ENCODE measurements at places on chromosomes 7 and 10.

DNA sequence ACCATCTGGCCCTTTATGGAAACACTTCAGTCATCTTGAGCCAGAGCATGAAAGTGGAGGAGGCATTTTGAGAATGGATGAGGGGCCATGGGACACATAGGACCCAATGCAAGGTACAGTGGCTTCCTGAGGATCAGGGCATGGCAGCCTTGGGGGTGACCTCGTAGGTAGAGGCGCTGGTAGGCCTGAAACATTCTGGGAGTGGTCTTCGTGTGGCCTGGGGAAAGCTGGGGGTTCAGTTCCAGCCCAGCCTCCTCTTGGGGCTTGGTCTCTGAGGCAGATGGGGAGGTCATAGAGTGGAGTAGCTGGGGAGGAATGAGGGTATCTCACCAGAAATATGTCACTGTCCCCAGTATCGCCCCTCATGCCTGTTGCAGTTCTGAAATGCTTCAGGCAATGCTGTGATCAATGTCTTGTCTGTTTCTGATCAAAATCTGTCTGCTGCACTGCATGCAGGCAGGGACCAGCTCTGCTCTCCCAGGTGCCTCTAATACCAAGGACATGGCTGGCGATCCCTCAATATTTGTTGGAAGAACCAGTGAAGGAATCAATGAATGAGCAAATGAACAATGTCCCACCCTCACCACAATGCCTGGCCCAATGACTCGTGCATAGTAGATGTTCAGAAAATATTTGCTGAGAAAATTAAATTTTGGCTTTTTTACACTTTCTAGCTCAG lies 90.9 kb downstream of the CHST15 start:
- no peak for DNase-seq

- no peak for DNase-seq
Measured at GRCh38 chr10:60845038-60845437, 66.8 kb downstream of the CDK1 start.

GRCh38 chr10:6048281-6049030 lies 13.7 kb downstream of the IL2RA start:
- DNase-seq = no peak

DNA sequence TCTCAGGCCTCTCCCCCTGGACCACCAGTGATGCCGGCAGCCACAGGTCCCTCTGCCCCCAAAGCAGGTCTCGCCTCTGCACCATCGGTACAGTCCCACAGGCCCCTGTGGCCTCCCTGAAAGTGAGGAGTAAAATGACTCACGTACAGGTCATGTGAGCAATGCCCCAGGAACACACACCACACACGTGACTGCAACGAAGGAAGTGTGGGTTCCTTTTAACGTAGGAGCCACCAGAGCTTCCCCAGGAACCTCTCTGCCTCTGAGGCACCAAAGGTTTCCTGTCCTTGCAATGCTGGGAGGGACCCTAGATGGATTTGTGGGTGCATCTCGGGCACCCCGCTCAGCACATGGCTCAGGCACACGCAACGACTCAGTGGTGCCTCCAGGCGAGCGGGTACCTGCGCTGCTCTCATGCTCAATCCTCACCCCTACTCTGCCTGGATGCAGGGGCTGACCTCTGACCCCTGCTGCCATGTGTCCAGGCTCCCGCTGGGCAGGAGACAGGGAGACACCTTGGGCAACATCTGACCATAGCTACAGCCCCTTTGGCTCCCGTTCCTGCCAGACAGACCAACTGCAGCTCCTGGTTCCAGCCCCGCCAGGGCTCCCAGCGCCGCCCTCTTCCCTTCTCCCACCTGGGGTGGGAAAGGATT lies 120.7 kb downstream of the PRKAG2 start:
- no peak for DNase-seq

DNA sequence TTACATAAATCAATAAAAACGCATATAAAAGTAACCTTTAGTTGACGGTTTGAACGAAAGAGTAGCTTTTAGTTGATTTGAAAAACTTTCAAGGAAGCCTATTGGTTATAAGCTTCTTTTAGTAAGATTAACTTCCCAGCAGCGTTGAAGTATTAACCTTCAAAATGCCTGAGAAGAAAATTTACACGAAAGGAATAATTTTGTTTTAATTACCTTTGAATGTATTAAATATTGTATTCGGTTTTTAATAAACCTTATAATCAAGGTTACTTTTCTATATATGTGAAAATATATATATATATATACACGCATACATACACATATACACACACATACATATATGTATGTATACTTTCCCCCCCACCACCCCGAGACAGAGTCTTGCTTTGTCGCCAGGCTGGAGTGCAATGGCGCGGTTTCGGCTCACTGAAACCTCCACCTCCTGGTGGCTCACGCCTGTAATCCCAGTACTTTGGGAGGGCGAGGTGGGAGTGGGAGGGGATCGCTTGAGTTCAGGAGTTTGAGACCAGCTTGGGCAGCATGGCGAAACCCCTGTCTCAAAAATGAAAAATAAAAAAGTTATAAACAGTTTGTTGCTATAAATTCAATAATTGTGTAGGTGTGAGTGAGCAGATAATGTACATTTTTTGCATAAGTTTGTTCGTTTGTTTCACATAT lies 57.6 kb upstream of the EZH2 start:
- no peak for DNase-seq

GRCh38 chr10:74842301-74842954 lies 16.0 kb downstream of the KAT6B start:
- no peak for DNase-seq

- no peak for DNase-seq
Measured at GRCh38 chr10:78947226-78947625, 121.5 kb upstream of the ZMIZ1 start.

- no peak for DNase-seq
Measured at GRCh38 chr10:62386356-62387320, 12.5 kb downstream of the ZNF365 start.

GRCh38 chr10:62620491-62620890 lies 184.0 kb upstream of the ADO start:
- DNase-seq = no peak

DNA sequence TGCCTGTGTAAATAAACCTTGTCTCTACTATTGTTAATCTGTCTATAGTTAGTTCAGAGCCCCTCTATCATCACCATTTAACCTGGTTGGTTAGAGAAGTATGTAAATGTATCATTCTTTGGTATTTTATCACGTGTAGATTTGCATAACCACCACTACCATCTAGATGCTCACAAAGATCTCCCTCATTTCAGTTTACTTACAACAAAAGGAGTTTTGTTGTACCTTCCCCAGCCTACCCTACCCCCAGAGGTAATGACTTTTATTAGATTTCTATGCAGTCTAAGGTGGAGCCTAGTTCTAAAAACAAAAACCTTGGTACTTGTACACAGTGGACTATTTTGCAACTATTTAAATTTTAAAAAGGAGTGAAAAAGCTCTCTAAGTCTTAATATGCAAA lies 17.5 kb downstream of the ACADSB start:
- no peak for DNase-seq
